Muscle of leg (tissue), 16 donors: ENCODE measurements at places on chromosomes 5 and 9. TPM values are rescaled to one million over a fixed set of nuclear protein-coding genes. Genes with fewer than 3 reads are reported as not detected.

The JAKMIP2 gene
- total RNA-seq, result 2.0 TPM

The FGD3 gene
- total RNA-seq, result 2.8 TPM

DNA sequence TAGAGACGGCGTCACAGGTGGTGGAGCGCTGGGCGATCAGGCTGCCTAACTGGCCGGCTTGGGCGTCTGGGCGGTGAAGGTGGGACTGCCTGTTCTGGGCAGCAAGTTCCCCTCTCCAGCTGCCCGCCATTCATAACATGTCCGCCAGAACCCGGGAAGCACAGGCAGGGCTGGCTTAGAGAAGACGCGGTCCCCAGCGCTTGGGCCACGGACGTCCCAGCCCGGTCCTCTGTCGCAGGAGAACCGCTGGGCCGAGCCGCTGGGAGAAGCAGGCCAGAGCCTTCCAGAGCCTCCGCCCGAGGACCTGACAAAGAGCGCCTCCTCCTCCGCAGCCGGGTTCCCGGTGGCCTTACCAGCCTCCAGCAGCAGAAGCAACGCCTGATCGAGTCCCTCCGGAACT is 15.2 kb upstream of the HAND1 start:
- no peak overlapping the region for H3K4me3 ChIP-seq
- H3K36me3 ChIP-seq, result no peaks in the 10 kb centered on the region
- no peaks in the 10 kb centered on the region for H3K4me1 ChIP-seq

GRCh38 chr5:43729846-43730478 is 127.0 kb downstream of the NNT start:
- no peak overlapping the region for H3K4me3 ChIP-seq
- no peak overlapping the region for H3K27ac ChIP-seq
- DNase-seq, result peak; percentile 56
- H3K4me1 ChIP-seq, result no peaks in the 10 kb centered on the region

GRCh38 chr9:133256686-133257091 is 18.3 kb downstream of the ABO start:
- no peaks in the 10 kb centered on the region for H3K4me1 ChIP-seq
- no peak for DNase-seq
- H3K27ac ChIP-seq, result peak overlapping the region; percentile 65
- H3K36me3 ChIP-seq, result no peaks in the 10 kb centered on the region

GRCh38 chr9:83199240-83199639 is 136.3 kb upstream of the RASEF start:
- no peaks in the 10 kb centered on the region for H3K36me3 ChIP-seq
- H3K4me1 ChIP-seq, result peaks cover 4% of the 10 kb centered on the region
- no peaks in the 10 kb centered on the region for H3K27me3 ChIP-seq
- H3K27ac ChIP-seq, result no peak overlapping the region
- DNase-seq, result peak; percentile 78

DNA sequence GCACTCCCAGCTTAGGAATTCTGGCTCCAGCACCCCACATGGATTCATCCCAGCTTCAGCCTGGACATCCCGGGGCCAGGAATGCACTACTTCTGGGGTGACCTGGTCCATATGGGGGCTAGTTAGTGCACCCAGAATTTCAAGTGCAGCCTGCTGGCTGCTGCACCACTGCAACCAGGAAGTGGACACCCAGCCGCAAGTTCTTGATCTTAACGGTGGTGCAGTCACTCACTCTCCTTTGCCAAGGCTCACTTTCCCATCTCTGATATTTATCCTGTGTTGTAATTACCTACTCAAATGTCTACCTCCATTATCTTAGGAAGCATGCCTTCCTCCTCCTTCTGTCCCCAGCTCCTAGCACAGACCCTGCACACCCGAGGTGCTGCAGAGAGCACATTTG is 26.2 kb upstream of the RAB14 start:
- H3K4me1 ChIP-seq, result no peaks in the 10 kb centered on the region
- DNase-seq, result no peak
- H3K36me3 ChIP-seq, result no peaks in the 10 kb centered on the region
- no peak overlapping the region for H3K4me3 ChIP-seq
- H3K27ac ChIP-seq, result no peak overlapping the region

DNA sequence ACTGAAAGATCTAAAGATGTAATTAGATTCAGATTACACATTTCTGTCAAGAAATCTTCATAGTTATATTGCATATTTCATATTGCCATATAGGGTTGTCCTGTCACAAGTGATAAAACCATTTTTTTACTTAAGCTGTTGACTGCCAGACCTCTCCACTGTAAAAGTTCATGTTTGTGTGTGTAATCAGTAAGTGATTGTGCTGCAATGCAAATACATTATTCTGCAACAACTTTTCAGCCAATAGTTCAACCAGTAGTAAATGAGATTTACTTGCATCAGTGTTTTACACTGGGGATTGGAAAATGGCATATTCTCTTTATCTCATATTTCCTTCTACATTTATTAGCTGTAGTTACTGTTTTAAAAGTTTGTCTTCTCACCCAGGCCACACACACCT is 603.9 kb upstream of the RORB start:
- no peak overlapping the region for H3K4me3 ChIP-seq
- no peaks in the 10 kb centered on the region for H3K36me3 ChIP-seq
- no peak overlapping the region for H3K27ac ChIP-seq
- no peak for DNase-seq
- no peaks in the 10 kb centered on the region for H3K27me3 ChIP-seq

- H3K4me3 ChIP-seq, result no peak overlapping the region
- no peaks in the 10 kb centered on the region for H3K4me1 ChIP-seq
- H3K27me3 ChIP-seq, result no peaks in the 10 kb centered on the region
- no peaks in the 10 kb centered on the region for H3K36me3 ChIP-seq
- no peak overlapping the region for H3K27ac ChIP-seq
Measured at GRCh38 chr9:99594056-99594780, 227.5 kb upstream of the NR4A3 start.

DNA sequence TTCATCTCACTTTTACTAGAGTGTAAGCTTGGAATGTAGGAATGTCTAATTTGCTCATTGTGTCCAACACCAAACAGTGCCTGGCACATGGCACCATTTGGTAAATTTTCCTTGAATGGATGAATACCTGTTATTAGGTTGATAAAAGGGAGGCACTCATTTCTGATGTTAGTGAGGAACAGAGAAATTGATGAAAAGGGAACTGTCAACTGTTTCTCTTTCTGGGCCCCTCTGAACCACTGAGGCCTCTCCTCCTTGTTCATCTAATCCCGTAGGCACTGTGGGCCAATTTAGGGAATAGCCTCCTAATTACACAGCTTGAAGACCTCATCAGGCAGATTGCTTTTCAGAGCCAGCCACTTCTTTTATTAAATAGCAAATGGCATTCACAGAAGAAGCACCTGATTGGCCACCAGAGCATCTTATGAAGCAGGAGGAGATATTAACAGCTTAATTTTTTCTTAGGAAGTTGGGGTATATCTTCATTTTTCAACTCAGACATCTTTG is 22.6 kb downstream of the MRRF start:
- no peaks in the 10 kb centered on the region for H3K27me3 ChIP-seq
- no peak overlapping the region for H3K27ac ChIP-seq
- no peak for DNase-seq
- H3K36me3 ChIP-seq, result peaks cover 31% of the 10 kb centered on the region

DNA sequence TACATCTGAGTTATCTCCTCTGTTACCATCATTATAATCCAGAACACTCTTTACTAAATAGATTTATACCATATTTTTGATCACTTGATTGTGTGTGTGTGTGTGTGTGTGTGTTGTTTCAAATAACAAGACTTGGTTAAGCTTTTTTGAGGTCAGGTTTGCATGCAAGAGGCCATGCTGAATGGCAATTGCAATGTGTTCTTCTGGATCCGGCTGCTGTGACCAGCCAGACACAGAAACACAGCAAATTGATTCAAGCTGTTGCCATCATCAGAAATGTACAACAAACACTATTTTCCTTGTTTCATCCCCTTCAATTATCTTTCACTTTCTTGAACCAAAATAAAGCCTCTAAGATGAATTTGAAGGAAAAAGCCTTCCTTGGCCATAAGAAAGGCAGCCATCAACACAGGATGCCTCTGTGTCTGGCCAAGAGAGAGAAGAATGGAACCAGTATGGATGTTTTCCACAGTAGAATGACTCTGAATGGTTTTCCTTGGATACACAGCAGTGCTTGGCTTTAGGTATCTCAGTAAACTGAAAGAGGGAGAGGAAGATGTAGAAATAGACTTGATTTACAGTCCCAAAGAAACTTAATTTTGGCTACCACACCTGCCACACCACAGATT is 53.9 kb downstream of the DPYSL3 start:
- H3K27ac ChIP-seq, result peak overlapping the region; percentile 92
- H3K36me3 ChIP-seq, result no peaks in the 10 kb centered on the region
- peaks cover 10% of the 10 kb centered on the region for H3K27me3 ChIP-seq
- H3K4me1 ChIP-seq, result peaks cover 32% of the 10 kb centered on the region

DNA sequence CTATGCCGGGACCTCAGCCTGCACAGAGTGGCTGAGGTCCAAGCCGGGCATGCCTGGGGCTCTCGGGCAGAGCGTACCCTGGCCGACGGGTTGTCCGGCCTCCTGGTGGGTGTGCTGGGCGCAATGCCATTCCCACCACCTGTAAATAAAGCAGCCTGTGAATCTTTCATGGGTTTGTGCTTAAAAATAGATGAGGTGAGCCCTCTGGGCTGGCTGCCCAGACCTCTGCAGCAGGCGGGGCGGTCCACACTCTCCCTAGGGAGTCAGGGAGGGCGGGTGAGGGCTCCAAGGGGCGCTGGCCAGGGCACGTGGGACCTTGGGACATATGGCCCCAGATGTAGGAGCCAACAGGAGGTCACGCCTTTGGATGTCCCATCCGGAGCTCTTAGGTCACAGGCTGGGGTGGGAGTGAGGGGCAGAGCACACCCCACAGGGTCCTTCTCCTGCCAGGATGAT is 3.6 kb upstream of the AGPAT2 start:
- H3K27ac ChIP-seq, result peak overlapping the region; percentile 25
- H3K4me3 ChIP-seq, result no peak overlapping the region
- peaks cover 71% of the 10 kb centered on the region for H3K4me1 ChIP-seq
- no peak for DNase-seq

DNA sequence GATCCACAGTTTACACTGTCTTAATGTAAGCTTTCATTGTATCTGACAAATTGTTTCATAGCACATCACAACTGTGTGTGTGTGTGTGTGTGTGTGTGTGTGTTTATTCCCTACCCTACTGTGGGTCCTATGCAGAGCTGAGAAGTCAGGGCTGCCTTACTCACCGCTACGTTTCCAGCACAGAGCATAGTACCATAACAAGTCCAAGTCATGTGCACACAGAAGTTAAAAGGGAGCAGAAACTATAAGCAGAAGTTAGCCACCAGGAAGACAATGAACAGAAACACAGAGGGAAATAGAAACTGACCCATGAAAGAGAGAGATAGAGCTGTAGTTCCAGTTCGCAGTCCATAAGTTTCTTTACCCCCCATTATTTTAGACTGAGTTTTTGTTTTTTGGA is 38.2 kb upstream of the DMXL1 start:
- H3K27me3 ChIP-seq, result no peaks in the 10 kb centered on the region
- no peak overlapping the region for H3K4me3 ChIP-seq
- no peaks in the 10 kb centered on the region for H3K4me1 ChIP-seq
